LHCN-M2 (cell line): ENCODE measurements at places on chromosomes 13 and 19. TPM values are rescaled to one million over a fixed set of nuclear protein-coding genes. Genes with fewer than 3 reads are reported as not detected.

The APLP1 gene
- 38.3 and 47.1 TPM in 2 replicates for total RNA-seq

The PSG6 gene
- not detected in 2 replicates for total RNA-seq

The CGB3 gene
- total RNA-seq = not detected in 2 replicates

The MBD3L2 gene
- total RNA-seq = not detected in 2 replicates

The MARK4 gene
- 11.0 and 15.5 TPM in 2 replicates for total RNA-seq

The HSD11B1L gene
- 22.4 and 24.7 TPM in 2 replicates for total RNA-seq

The S1PR2 gene
- 1.4 and 1.8 TPM in 2 replicates for total RNA-seq

The SIGLEC6 gene
- not detected in 2 replicates for total RNA-seq

The GPR4 gene
- not detected in 2 replicates for total RNA-seq

The POLD1 gene
- total RNA-seq = 56.0 and 69.5 TPM in 2 replicates

The WDR62 gene
- total RNA-seq = 22.0 and 23.6 TPM in 2 replicates

The PDX1 gene
- total RNA-seq = not detected in 2 replicates

The CDC42EP5 gene
- 9.2 and 9.5 TPM in 2 replicates for total RNA-seq

The DLL3 gene
- 2.4 and 2.6 TPM in 2 replicates for total RNA-seq

The ZNF578 gene
- total RNA-seq = 2.0 and 5.6 TPM in 2 replicates

The SBK3 gene
- 0.17 and 0.26 TPM in 2 replicates for total RNA-seq

The NCAN gene
- total RNA-seq = under 0.01 TPM in 1 of 2 replicates, not detected in the other

The LGALS14 gene
- total RNA-seq = not detected in 2 replicates

The F2RL3 gene
- total RNA-seq = not detected in 2 replicates

The TIMM44 gene
- total RNA-seq = 49.0 and 50.5 TPM in 2 replicates

The ZNF296 gene
- not detected in 2 replicates for total RNA-seq

The IGFL1 gene
- total RNA-seq = not detected in 2 replicates

The ZNF460 gene
- 25.8 and 29.9 TPM in 2 replicates for total RNA-seq

The PLK5 gene
- not detected in 2 replicates for total RNA-seq

The KLK5 gene
- total RNA-seq = not detected in 2 replicates

The FFAR3 gene
- total RNA-seq = not detected in 2 replicates

The KCTD4 gene
- total RNA-seq = 0.64 TPM in 1 of 2 replicates, not detected in the other

The ZNF625 gene
- 8.6 and 10.6 TPM in 2 replicates for total RNA-seq

The SLAIN1 gene
- 0.11 TPM in 1 of 2 replicates, not detected in the other for total RNA-seq

The POGLUT2 gene
- 10.6 and 11.5 TPM in 2 replicates for total RNA-seq

The GDF15 gene
- 109 and 147 TPM in 2 replicates for total RNA-seq

The ZNF528 gene
- 13.9 and 14.7 TPM in 2 replicates for total RNA-seq

The MATK gene
- not detected in 2 replicates for total RNA-seq

The HOMER3 gene
- total RNA-seq = 154 and 188 TPM in 2 replicates

The ZNF583 gene
- total RNA-seq = 8.8 and 11.1 TPM in 2 replicates

The HTR2A gene
- total RNA-seq = 0.34 and 2.2 TPM in 2 replicates

The OR7C1 gene
- total RNA-seq = 0.06 and 0.23 TPM in 2 replicates

The RDH8 gene
- total RNA-seq = not detected in 2 replicates

The KLK6 gene
- total RNA-seq = not detected in 2 replicates

The ABHD8 gene
- total RNA-seq = 25.9 and 26.5 TPM in 2 replicates

The SBK2 gene
- 0.71 and 1.5 TPM in 2 replicates for total RNA-seq

The PTH2 gene
- total RNA-seq = not detected in 2 replicates

The SYNE4 gene
- total RNA-seq = 0.23 TPM in 1 of 2 replicates, not detected in the other

The SIGLEC11 gene
- not detected in 2 replicates for total RNA-seq

The KIR3DL1 gene
- total RNA-seq = not detected in 2 replicates

The ASF1B gene
- total RNA-seq = 107 and 111 TPM in 2 replicates

The MAST1 gene
- 0.13 TPM in 1 of 2 replicates, not detected in the other for total RNA-seq

The FAM216B gene
- total RNA-seq = not detected in 2 replicates

The ZNF382 gene
- 4.0 and 5.4 TPM in 2 replicates for total RNA-seq

The ZNF554 gene
- 1.9 and 2.5 TPM in 2 replicates for total RNA-seq

The CASP14 gene
- total RNA-seq = not detected in 2 replicates
